ENCODE measurements at places on chromosomes 3 and 15. TPM values are rescaled to one million over a fixed set of nuclear protein-coding genes. Genes with fewer than 3 reads are reported as not detected.

- no peak for DNase-seq
These were observed 28.8 kb upstream of the GLCE start for GRCh38 chr15:69131362-69132220.

DUOXA2 gene
- total RNA-seq, result not detected

DNA sequence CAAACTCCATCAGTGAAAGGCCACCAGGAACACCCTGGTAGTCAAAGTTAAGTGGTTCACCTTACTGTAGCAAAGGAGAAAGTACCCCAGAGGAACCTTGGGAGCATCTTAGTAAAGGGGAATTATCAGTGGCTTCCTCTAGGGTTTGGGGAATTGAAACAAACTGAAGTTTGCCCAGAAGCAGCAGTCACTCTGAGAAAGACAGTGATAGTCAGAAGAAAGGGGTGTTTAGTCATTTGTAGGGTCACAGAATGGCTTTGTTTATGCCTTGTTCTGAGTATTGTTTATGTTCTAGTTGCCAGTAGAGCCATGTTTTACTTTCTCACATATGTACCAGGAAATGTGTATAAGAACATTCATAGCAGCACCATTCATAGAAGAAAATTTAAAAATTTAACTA, 93.8 kb downstream of the FHIT start:
- DNase-seq, result no peak

- DNase-seq, result no peak
These were observed 46.7 kb downstream of the ALCAM start for GRCh38 chr3:105413343-105413887.
